Nucleus accumbens (tissue), 56 donors: ENCODE measurements at places on chromosomes 7 and 10.

- no peak for DNase-seq
Measured at GRCh38 chr7:8773518-8773917, 340.1 kb downstream of the NXPH1 start.

- no peak for DNase-seq
Measured at GRCh38 chr10:92238586-92239098, 52.2 kb downstream of the CPEB3 start.

- no peak for DNase-seq
Measured at GRCh38 chr10:48274636-48275035, at the start of gene FRMPD2. TSS of gene FRMPD2 (minus strand) at chr10:48274696. CDS start at chr10:48274567, 129 bp downstream.

- DNase-seq = no peak
Measured at GRCh38 chr7:14414274-14414986, 425.0 kb upstream of the ETV1 start.

- DNase-seq = no peak
Measured at GRCh38 chr10:101228153-101228965, 904 bp downstream of the LBX1 start.

DNA sequence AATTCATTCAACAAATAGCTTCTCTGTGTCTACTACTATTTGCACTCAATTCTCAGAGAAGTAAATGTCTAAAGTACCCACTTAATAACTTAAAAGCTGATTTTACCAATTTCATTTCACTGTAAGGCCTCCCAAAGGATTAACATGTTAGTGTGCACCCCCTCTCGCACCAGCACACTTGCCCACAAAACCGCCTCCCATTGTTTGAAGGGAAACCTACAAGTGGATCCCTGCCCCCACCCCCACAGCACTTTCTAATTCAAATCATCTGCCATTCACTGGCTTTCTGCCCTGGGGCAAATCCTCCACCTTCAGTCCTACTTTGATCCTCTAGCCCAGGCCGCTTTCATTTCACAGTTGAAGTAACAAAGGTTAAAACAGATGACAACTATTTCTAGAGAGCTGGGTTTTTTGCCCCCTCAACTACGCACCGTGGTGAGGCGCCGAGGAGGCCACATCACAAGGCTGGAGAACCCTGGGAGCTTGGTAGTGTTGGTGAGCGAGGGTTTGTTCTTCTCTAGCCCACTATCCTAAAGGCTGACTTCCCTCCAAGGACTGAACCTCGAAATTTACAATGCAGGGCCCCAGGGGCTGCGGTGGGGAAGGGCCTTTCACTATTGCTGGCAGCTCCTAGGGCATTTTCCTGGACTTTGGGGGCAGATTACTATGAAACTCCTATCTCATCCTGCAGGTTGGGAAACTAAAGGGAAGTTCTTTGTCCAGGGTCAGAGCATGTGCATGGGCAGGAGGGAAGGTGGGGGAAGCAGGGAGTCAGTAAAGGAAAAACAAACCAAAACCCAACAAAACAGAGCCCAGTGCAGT, 517.4 kb upstream of the ZMIZ1 start:
- no peak for DNase-seq

GRCh38 chr7:113824117-113824823, 94.5 kb downstream of the PPP1R3A start:
- DNase-seq = no peak

- DNase-seq = no peak
Measured at GRCh38 chr10:130493021-130493420, 356.8 kb downstream of the GLRX3 start.

GRCh38 chr7:132065193-132065988, 509.0 kb upstream of the PODXL start:
- DNase-seq = no peak

DNA sequence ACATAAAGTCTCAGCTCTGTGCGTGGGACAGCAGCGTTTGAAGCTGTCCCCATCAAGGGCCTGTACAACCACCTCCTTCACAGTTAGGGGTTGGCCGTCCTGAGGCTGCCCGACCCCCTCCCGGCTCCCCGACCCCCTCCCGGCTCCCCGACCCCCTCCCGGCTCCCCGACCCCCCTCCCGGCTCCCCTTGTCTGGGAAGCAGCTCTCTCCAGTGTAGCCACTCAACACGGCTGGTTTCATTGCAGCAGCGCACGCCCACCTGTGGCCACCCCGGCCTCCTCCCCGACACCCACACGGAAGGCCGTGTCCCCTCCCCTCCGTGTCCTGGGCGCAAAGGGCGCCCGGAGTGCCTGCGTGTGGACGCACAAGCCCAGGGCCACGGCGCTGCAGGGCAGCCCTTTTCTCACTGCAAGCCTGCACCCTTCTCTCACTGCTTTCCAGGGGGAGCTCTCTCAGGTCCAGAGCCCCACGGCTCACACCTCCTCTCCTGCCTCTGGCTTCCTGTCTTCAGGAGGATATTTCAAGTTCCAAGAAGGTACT, 20.9 kb upstream of the FAM20C start:
- DNase-seq = no peak

DNA sequence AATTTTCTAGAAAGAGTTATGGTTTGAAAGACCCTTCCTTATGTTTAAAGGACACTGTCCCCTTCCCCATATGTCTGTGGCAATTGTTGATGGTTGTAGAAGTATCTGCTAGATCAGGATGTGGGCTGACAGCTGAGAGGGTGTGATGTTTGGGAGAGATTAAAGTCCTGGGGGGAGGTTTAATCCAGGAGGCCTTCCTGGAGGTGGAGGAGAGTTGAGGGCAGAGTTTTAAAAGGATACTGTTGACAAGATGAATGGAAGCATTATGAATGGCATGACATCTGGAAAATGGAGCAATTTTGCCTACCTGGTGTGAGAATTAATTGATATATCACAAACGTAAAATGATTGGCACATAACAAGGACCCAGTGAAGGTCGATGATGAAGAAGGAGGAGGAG, 32.9 kb upstream of the SMC3 start:
- no peak for DNase-seq

- DNase-seq = no peak
Measured at GRCh38 chr7:27647046-27647445, 15.6 kb downstream of the HIBADH start.

GRCh38 chr10:28812384-28813372, 135.4 kb downstream of the BAMBI start:
- no peak for DNase-seq

GRCh38 chr10:100306861-100307260, 20.4 kb upstream of the BLOC1S2 start:
- DNase-seq = no peak

- DNase-seq = no peak
Measured at GRCh38 chr7:80699045-80699638, 60.7 kb downstream of the CD36 start.

GRCh38 chr10:45229823-45230222, 85.6 kb downstream of the OR13A1 start:
- no peak for DNase-seq

DNA sequence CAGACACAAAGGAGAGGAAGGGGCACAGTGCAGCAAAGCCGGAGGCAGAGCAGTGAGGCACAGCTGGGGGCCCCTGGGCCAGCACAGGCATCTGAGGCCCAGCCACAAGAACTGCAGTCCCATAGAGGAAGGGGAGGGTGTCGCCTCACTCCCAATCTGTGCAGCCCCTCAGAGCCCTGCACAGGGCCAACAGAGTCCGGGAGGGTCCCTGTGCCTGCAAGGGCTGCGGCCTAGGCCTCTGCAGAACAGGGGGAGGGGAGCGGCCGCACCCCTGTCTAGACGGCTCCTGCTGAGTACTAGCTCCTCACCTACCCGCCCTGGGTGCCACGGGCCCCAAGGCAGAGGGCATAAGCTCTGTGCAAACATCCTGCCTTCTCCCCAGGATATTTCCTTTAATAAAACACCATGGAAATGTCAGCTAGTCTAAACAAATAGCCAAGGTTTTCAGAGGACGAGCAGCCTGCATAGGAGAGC, 32.4 kb upstream of the RET start:
- no peak for DNase-seq

- DNase-seq = no peak
Measured at GRCh38 chr7:116229366-116229765, 19.0 kb downstream of the TES start.

DNA sequence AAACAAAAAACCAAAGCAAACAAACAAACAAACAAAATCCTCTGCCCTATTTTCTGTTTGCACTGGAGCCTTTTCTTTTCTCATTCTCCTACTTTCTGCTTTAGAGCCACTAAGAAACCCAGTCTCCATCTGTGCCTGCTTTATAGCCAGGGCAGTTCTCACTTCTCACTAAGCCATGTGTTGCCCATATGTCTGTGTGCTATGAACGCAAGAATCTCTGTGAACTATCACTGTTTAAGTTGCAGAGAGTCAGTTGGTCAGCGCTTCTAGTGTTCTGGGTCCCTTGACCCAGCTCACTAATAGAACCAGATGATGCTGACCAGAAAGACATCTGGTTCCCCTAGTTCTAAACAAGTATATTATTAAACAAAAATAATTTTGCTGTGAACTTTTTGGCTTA, 81.4 kb downstream of the FAM185A start:
- no peak for DNase-seq

GRCh38 chr10:24340883-24341282, 131.9 kb downstream of the KIAA1217 start:
- no peak for DNase-seq
